Activated B cell treated with CpG ODN at 0.5 μM for 24 hours (primary cell): ENCODE measurements at places on chromosomes 2 and 18. TPM values are rescaled to one million over a fixed set of nuclear protein-coding genes. Genes with fewer than 3 reads are reported as not detected.

DNA sequence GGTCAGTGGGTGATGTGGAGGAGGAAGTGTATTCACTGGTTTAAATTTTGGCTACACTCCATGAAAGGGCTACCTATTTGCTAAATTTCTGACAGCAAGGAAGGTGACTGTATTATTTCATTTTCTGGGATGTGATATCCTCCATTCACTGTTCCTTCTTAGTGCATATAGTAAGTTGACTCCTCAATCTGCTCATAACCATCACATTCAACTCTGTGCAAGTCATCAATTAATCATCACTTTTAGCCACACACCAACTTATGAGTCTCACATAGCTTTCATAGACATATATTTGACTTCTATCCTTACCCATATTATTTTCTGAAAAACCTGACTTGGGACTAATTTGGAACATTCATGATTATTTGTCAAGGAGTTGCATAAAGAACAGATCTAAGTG, 16.9 kb downstream of the KLHL41 start:
- H3K4me3 ChIP-seq, result no peak overlapping the region
- DNase-seq, result no peak
- H3K27me3 ChIP-seq, result no peaks in the 10 kb centered on the region
- H3K4me1 ChIP-seq, result no peaks in the 10 kb centered on the region
- H3K36me3 ChIP-seq, result peaks cover 10% of the 10 kb centered on the region
- H3K27ac ChIP-seq, result no peak overlapping the region

GRCh38 chr2:55358451-55358850, 61.2 kb downstream of the CCDC88A start:
- no peak overlapping the region for H3K27ac ChIP-seq
- peaks cover 2% of the 10 kb centered on the region for H3K36me3 ChIP-seq
- no peaks in the 10 kb centered on the region for H3K27me3 ChIP-seq
- no peak overlapping the region for H3K4me3 ChIP-seq

GRCh38 chr18:79100944-79101343, 31.8 kb downstream of the ATP9B start:
- H3K36me3 ChIP-seq, result peaks cover 49% of the 10 kb centered on the region
- H3K27me3 ChIP-seq, result no peaks in the 10 kb centered on the region
- no peak for DNase-seq
- peaks cover 7% of the 10 kb centered on the region for H3K4me1 ChIP-seq

GRCh38 chr18:13179566-13180113, 38.9 kb upstream of the LDLRAD4 start:
- H3K4me3 ChIP-seq, result no peak overlapping the region
- no peak overlapping the region for H3K27ac ChIP-seq
- no peaks in the 10 kb centered on the region for H3K36me3 ChIP-seq
- H3K4me1 ChIP-seq, result no peaks in the 10 kb centered on the region

DNA sequence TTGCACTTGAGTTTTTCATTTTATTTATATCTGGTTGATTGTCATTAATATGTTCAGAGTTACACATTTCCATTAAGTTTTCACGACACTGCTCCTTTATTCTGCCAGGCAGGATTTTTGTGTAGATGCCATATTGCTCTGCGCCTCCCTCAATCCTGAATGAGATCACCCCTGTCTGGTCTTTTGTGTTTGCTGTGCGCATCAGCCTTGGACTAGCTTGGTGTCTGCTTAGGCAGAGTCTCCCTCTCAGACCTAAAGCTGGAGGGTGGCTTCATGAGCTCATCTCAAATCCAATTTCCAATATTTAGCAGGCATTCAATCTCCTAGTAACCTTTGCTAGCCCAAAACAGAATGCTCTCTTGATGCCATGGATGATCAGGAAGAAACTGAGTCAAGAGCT, 137.4 kb downstream of the SMAD7 start:
- no peaks in the 10 kb centered on the region for H3K36me3 ChIP-seq
- no peaks in the 10 kb centered on the region for H3K27me3 ChIP-seq
- no peak for DNase-seq
- peaks cover 39% of the 10 kb centered on the region for H3K4me1 ChIP-seq

GRCh38 chr18:60060026-60060425, 160.2 kb downstream of the PMAIP1 start:
- H3K36me3 ChIP-seq, result no peaks in the 10 kb centered on the region
- H3K4me1 ChIP-seq, result no peaks in the 10 kb centered on the region
- no peak for DNase-seq
- H3K27ac ChIP-seq, result no peak overlapping the region
- H3K27me3 ChIP-seq, result peaks cover 15% of the 10 kb centered on the region
- no peak overlapping the region for H3K4me3 ChIP-seq

GRCh38 chr2:165698444-165698884, 95.6 kb downstream of the GALNT3 start:
- H3K4me1 ChIP-seq, result peaks cover 4% of the 10 kb centered on the region
- no peaks in the 10 kb centered on the region for H3K36me3 ChIP-seq
- DNase-seq, result no peak
- H3K27me3 ChIP-seq, result no peaks in the 10 kb centered on the region

CBLN2 gene
- total RNA-seq, result 0.09 TPM in 1 of 2 replicates, not detected in the other

TACR1 gene
- not detected in 2 replicates for total RNA-seq

DOK6 gene
- not detected in 2 replicates for total RNA-seq
